Retina (tissue), 1 donor: ENCODE measurements at places on chromosomes 7 and 10.

DNA sequence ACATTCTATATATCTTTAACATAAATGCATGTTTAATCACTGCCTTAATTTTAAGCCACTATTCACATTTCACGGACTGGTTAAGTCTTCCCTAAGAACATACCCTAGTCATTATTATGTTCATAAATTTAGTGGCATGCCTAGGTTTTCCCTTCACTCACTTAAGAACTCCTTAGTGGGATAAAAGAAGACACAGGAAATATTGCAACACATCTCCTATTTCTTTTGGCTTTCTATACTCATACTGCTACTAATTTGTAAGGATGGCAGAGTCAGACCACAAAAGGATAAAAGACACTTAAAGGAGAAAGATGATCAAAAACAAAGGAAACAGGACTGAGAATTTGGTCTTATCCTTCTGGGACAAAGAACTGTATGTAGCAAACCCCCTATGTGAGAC is 951.4 kb downstream of the SORCS3 start:
- DNase-seq = no peak

DNA sequence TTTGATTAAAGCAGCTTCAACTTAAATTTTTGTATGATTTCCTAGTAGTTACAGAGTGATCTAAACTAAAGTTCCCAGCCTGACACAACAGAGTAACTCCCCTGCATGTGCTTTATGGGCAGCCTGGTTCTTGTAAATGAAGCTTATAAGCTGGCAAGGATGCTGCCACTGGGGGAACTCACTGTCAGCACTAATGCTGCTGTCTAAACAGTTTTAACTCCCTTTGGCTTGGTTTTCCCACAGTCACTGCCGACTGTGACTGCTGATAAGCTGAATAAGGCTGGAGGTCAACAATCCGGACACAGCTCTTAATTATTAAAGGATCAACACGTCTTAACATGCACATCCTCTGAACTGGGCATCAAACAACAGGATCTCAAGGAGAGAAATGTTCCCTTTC is 130.1 kb downstream of the OTUD1 start:
- peak; percentile 12 for DNase-seq

DNA sequence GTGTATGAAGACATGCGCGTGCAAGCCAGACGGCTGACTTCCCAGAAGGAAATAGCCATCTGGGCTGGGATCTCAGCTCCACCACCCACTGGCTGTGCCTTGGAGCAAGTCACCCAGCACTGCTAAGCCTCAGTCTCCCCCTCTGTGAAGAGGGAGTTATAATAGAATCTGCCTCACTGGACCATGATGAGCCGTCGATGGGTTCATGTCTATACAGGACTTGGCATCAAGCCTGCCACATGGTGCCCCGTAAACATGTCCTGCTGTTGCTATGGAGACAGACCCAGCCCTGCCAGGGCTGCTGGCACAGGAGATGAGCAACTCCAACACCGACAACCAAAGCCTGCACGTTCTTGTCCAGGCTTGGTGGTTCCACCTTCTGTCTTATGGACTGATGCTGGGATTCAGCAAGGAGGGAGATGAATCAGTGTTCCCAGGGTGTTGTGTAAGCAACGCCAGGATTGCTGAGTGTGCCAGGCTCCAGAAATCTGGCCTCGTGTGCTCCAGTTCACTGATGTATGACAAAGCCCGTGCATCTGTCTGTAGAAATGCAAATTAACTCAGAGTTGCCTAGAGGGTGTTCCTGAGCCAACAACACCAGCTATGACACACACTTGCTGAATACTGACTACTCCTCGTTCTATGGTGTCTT is 5.6 kb downstream of the GPR15LG start:
- DNase-seq = peak; percentile 55

GRCh38 chr10:100304414-100304813 is 17.9 kb upstream of the BLOC1S2 start:
- DNase-seq = no peak

DNA sequence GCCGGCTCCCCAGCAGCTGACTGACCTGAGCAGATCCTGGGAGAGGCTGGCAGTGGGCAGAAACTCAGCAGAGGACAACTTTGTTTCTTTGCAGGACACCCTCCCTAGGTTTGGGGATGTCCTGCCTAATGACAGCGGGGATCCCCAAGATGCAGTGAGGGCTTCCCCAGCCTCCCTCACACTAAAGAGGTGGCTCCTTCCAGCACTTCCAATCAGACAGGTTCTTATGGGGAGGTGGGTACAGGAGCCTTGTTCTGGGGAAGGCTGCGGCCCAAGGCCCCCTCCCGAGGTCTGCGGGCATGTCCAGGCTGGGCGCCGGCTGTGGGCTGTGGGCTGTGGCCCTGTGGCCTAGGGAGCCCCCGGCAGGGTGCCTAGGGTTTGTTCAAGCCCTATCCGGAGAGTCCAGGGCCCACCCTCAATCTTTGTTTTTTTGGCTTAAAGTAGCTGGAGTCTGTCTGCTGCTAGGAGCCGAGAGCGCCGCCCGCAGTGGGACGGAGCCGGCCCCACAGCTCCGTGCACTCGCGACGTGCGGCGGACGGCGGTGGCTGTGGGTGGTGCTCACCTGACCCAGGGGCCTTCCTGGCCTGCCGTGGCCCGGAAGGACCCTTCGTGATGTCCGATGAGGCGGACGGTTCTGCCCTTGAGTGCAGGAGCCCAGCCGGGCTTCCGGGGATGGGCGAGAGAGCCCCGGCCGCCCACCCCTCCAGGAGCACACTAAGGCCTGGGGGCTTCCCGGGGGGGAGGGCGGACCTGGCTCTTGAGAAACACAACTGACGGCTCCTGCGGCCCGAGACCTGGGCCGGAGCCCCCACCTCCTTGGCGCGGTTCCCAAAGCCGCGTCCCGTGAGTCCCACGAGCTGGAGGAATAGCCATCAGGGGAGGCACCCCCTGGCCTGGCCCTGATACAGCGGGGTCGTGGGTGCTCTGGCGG is 57.2 kb downstream of the PDGFA start:
- DNase-seq = no peak

DNA sequence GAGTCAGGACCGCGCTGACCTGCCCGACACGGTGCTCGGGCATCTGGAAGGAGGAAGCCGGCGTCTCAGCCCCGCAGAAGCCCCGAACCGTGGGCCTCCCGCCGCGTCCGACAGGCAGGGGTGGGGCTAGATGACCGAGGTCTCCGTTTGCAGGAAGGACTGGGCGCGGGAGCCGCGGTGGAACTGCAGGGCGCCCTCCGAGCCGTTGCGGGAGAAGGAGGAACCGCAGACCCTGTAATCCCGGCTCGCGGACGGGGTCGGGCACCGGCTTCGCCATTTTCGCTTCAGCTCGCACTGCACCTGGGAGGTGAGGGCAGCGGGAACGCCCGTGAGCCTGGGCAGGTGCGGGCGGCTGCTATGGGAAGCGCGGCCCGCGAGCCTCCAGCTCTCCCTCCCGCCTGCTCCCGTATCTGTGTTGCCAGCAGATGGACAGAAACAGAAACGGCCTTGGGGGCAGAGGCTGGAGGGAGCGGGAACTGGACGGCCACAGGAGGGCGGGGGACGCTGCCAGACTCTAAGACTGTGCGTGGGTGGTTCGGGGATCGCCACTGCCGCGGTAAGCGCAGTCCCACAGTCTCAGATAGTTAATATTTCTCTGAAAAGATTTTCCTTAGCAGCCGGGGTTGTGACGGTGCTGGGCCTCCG is 114.1 kb downstream of the VIPR2 start:
- peak; percentile 90 for DNase-seq

GRCh38 chr7:45917064-45917463 is 4.0 kb downstream of the IGFBP3 start:
- DNase-seq = no peak

GRCh38 chr10:97879241-97879640 is 29.6 kb downstream of the GOLGA7B start:
- no peak for DNase-seq

DNA sequence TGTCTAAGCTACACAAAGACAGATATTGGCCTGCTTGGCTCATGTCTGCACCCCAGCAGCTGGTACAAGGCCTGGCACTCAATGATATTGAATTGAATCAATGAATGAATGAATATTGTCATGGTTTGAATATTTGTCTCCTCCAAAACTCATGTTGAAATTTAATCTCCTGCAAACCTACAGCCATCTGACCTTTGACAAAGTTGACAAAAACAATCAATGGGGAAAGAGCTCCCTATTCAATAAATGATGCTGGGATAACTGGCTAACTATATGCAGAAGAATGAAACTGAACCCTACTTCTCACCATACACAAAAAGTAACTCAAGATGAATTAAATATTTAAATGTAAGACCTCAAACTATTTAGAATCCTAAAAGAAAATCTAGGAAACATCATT is 144.7 kb downstream of the CYP26A1 start:
- DNase-seq = no peak

GRCh38 chr7:65809982-65810288 is 62.9 kb upstream of the VKORC1L1 start:
- no peak for DNase-seq

- no peak for DNase-seq
Observed at GRCh38 chr7:92402920-92403759, 44.1 kb upstream of the GATAD1 start.

- DNase-seq = no peak
Observed at GRCh38 chr7:50217821-50218281, 86.7 kb upstream of the IKZF1 start.

- DNase-seq = no peak
Observed at GRCh38 chr10:16386855-16387254, 50.0 kb upstream of the PTER start.

DNA sequence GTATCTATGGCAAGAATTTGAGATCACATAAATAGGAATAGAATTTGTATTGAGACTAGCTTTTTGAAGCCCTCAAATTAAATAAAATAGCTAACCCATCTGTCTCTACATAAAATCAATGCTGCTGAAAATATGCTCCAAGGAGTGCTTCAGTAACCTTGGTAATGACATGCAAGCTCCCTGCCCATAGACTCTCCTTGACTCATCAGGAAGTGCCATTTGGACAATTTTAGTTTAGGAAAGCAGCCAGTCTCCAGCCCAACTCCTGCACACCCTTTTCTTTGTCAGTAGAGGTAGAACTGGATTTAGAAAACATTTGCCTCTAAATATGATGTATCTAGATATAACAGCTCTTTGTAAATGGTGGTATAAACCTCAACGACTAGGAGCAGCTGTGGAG is 69.9 kb upstream of the PTPRZ1 start:
- DNase-seq = no peak

DNA sequence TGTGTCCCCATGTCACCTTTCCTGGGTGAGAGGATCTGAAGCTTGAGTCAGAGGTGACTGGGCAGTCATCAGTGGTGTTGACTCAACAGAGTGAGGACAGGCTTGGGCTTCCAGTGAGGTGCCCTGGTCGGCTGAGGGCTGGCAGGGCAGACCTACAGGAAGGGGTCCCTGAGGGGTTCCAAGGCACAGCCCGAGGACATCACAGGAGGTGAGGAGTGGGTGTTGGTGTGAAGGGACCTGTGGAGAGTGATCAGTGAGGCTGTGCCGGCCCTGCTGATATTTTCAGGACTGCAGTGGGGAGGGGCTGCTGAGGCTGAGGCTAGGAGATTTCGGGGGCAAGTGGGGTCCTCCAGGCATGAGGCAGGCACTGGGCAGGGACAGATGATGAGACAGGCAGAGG is 545.5 kb downstream of the TCERG1L start:
- DNase-seq = no peak

DNA sequence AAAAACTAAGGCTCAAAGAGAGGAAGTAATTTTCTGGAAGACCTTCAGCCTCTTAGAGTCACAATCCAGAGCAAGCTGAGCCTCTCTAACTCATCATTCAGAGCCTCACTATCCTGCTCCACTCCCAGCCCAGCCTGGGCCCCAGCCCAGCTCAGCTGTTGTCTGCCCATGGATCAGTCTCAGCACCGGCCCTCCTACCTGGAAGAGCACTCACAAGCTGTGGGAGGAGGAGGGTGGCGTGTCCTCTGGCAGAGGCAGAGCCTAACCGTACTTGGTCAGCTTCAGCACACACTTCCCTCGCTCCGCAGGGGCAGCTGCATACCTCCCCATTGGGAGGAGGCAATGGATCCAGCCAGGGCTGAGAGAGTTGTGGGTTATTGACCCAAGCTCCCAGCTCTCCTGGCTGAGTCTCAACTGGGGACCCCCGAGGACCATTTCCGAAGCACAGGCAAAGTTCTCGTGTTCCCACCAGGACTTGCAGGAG is 66.7 kb upstream of the GPR26 start:
- peak; percentile 11 for DNase-seq

- no peak for DNase-seq
Observed at GRCh38 chr7:30238721-30239441, 45.5 kb upstream of the ZNRF2 start.

DNA sequence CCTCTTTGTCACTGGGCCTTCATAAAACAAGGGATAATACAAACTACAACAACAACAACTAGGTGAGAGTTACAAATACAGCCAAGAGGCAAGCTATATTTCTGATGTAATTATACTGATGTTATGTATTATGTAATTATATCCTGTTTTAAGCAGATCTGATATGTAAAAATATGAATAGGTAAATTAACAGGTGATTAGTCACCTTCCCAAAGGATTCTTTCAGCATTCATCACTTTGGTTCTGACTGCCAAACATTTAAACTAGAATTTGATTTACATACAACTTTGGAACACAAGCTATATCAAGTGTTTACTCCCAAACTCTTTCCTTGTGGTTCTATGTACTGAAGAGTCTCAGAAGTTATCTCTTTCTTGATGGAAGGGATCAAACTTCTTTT is 53.7 kb downstream of the BEND7 start:
- no peak for DNase-seq

GRCh38 chr10:124992462-124993344 is 50.8 kb downstream of the ZRANB1 start:
- DNase-seq = peak; percentile 53

- no peak for DNase-seq
Observed at GRCh38 chr10:79610601-79611191, at the start of gene SFTPA1. Gene SFTPA1, plus strand, starts transcription at chr10:79610939. Its CDS starts 887 bp downstream, at chr10:79611826.

DNA sequence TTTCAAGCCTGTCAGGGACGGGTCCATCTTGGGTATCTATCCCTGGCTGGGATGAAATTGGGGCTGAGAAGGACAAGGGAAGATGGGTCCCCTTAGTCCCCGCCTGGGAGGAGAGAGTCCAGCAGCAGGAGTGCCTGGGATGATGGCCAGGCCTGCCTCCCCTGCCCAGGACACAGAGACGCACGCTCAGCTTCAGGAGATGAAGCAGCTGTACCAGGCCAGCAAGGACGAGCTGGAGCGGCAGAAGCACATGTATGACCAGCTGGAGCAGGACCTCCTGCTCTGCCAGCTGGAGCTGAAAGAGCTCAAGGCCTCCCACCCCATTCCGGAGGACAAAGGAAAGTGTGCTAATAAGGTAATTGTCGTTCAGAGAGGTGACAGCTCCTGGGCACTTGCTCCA is 15.4 kb downstream of the CCDC136 start:
- DNase-seq = no peak

GRCh38 chr7:156001496-156002260 is 189.4 kb upstream of the SHH start:
- DNase-seq = no peak

DNA sequence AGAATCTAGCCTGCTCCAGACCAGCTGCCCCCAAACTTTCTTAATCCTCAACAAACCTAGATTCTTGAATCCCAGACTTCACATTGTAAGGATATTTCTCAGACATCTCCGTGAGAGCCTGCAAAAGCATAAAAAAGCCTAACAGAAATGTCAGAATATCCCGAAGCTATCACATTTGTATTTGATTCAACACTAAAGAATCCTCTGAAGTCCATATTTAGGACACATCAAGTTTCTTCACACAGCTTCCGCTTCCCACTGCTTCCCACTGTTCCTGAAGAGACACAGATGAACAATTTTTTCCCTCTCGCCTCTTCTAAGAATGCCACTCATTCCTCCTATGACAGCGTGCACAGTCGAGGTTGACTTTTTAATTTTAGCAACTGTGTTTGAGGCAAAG is 396.2 kb upstream of the IGFBP3 start:
- DNase-seq = no peak
